ENCODE measurements at places on chromosomes 11 and 22.

DNA sequence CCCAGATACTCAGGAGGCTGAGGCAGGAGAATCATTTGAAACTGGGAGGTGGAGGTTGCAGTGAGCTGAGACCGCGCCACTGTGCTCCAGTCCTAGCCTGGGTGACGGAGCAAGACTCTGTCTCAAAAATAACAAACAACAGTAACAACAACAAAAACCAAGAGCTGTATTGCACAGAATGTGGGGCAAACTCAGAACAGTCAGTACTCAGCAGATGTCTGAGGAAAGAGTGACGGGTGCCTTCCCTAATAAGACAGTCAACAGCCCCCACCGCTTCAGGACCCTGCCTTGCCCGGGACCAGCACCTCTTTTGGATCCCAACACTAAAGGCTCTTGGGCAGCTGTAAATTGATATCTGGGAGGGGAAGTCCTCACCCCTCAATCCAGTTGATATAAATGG, 40.3 kb downstream of the RIBC2 start:
- DNase-seq: no peak

DNA sequence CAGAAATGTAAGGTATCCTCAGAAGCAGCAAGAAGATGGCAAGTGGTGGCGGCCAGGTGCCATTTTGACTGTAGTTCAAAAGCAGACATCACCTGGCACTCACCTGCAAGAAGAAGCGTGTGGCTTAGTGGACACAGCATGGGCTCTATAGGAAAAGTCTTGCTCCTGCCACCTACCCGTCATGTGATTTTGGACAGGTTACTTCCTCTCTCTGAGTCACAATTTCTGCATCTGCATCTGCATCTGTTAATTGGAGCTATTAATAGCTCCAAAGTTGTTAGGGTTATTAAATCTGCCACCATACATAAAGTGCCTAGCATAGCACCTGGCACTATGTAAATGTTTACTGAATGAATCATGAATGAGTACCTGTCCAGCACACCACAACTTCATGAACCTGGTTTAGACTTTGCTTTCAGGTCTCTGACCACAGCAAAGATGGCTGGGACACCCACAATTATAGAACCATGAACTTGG, 16.8 kb downstream of the RAB30 start:
- no peak for DNase-seq

DNA sequence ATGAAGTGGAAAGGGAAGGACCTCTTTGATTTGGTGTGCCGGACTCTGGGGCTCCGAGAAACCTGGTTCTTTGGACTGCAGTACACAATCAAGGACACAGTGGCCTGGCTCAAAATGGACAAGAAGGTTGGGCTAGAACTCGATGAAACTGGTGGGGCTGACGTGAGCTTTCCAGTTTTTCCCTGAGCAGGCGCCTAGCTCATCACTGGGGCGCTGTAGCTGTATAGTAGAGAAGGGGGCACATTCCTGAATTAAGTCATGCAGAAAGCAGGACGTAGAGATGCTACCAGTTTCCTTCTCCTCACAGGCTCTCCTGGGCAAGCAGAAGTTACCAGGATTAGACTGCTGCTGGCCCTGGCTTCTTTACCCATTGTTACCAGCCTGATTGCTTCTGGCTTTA, 33.3 kb downstream of the NF2 start:
- no peak for DNase-seq

GRCh38 chr22:32684822-32685187, 116.7 kb upstream of the TIMP3 start:
- no peak for DNase-seq

GRCh38 chr22:33006220-33006954, 51.8 kb downstream of the SYN3 start:
- DNase-seq: no peak

- DNase-seq: no peak
Observed at GRCh38 chr11:1879941-1880720, 11.6 kb downstream of the PRR33 start.

Data from T follicular helper cell (primary cell).